ENCODE measurements at places on chromosomes 4 and X.
A peak's percentile ranks its signal among the peaks of the same experiment; 100 is the strongest.

DNA sequence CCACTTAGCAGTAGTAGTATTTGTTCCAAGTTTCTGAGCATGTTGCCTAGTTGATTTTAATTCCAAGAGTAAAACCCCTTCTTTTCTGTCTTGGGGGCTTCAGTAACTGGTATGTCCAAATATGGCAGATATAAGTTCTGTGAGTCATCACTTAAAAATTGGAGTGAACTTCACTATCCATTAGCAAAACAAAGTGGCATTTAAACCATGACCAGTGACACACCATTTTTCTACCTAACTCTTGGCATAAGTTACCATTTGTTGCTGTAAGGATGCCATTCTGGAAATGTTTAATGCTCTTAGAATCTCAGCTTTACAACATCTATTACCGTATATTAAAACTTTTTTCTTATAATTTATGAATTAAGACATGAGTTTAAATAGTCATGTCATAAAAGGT is 102.0 kb downstream of the CBR4 start:
- no peak for DNase-seq

DNA sequence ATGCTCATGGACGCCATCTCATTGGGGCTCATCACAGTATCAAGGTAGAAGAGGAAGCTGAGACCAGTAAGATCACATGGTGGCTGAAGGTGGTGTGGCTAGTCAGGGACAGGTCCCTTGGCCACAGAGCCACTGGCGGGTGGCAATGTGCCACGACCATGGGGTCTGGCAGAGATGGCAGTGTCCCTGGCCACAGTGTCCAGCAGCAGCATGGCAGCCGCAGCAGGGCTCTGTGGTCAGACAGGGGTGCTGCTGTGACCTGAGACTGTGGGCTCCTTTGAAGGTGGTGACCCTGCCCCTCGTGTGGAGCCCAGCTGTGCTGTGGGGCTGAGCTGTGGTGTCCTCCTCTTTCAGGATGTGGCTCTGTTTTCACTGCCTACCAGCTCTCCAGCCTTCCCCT is 2.2 kb upstream of the DOK7 start:
- no peak for DNase-seq

- no peak for DNase-seq
Observed at GRCh38 chrX:38379088-38379487, 26.7 kb downstream of the OTC start.

DNA sequence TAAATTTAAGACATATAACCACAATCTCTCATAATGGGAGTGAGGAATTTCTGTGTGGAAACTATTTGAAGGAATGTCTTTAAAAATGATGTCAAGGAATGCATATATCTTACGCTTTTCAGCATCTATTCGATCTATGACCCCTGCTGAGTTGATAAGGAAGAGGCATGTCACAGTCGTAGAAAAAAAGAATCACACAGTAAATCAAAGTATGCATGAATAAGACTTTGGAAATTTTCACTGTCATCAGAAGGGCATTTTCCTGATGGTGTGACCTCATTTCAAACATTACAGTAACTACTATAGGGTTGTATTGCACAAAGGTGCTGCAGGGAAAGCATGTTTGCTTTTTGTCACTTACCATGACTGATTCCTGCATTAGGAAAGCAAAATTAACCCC is 41.5 kb downstream of the REELD1 start:
- no peak for DNase-seq

- DNase-seq, result no peak
Observed at GRCh38 chrX:24799078-24799477, 105.4 kb downstream of the POLA1 start.

- no peak for DNase-seq
Observed at GRCh38 chr4:168995537-168996295, 14.3 kb downstream of the CBR4 start.

GRCh38 chr4:82241534-82241933 is 132.3 kb downstream of the HNRNPD start:
- no peak for DNase-seq

DNA sequence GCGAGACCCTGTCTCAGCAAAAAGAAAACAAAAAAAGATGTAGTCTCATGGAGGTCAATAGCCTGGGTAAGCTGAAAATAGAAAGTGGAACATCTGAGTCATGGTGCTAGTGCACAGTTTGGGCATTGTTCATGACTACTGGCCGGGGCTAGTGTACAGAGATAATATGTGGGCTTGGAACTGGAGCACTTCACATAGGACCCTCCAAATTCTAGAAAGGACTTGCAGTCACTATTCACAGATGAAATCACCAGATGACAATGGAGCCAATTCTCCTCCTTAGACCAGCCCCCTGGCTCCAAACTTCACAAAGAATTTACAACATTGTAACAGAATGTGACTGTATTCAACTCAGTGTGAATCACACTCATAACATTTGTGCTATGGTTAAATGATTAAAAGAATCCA is 367.8 kb upstream of the SLC7A11 start:
- no peak for DNase-seq

DNA sequence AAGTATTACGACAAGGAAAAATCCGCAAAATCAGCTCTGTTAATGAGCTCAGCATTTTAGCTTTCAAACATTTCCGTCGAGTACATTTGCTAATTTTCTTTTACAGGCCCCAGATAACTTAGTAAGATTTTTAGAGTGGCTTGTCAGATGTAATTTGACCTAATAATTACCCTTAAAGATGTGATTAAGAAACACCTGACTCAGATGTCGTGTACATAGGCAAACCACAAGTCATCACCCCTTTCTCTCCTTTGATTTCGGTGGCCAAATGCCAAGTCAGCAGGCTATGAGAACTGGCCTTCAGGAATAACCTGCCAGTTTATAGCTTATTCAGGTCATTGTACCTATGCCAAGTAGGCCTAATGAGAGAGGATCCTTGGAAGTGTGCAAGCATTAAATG is 369.6 kb downstream of the PCDH7 start:
- no peak for DNase-seq

- DNase-seq, result no peak
Observed at GRCh38 chr4:56680266-56680665, 830 bp downstream of the HOPX start.

DNA sequence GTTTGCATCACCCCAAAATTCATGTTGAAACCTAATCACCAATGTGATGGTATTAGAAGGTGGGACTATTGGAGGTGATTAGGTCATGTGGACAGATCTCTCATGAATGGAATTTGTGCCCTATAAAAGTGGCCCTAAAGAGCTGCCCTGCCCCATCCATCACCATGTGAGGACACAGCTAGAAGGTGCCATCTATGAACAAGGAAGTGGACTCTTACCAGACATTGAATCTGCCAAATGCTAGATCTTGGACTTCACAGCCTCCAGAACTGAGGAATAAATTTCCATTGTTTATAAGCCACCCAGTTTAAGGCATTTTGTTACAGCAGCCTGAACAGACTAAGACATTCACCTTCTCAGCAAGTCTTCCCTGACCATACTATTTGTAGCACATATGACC is 7.5 kb downstream of the PLA2G12A start:
- DNase-seq, result no peak

DNA sequence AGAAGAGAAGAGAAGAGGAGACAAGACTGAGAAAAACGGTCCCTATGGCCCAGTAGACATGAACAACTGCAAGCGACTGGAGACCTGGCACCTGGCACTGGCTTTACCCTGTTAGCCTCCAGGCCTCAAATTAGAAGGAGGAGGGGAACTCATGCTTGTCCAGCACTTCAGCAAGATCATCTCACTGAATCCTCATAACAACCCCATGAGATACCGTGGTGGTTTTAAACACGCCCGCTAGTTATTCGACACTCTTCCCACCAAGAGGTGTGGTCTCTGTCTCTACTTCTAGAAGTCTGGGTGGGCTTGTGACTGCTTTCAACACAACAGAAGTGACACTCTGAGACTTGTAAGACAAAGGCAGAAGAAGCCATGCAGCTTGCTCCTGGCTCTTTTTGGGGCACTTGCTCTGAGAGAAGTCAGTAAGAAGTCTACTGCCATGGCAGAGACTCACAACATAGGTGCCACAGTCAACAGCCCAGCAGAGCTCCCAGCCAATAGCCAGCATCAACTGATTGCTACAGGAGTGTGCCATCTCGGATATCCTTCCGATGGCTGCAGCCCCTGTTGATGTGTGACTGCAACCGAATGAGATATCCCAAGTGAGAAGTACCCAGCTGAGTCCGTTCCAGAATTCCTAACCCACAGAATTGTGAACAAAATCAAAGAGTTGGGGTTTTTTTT is 34.0 kb upstream of the BCOR start:
- DNase-seq, result no peak

DNA sequence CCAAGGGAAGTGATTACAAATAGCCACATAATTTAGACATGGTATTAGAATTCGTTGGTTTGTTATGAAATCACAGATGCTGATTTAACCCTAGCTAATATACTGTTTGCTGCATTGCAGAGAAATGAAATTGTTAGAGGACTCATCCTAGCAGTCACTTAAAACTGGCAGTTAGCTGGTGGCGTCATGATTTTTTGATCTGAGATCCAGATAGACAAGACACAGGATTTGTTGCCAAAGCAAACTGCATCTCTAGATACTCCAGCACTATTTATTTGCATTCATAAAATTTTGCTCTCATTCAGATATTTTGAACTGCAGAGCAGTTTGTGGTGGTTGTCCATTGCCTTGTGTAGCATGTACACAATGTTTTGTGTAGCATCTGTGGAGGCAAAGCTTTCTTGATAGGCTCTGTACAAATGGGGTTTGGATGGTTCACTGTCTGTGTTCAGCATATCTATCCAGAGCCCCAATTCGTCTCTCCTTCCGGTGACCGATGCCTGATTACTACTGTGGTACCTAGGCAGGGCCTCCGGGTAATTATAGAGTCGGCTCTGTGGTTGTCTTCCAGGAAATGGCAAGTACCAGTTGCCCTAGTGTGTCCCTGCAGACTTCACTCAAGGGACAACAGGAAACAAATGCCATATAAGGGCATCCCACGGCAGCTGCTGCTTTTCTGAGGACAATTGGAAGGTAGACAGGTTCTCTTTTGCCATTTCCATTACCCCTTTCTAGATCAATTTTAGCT is 30.1 kb upstream of the SPARCL1 start:
- DNase-seq, result peak; percentile 44

DNA sequence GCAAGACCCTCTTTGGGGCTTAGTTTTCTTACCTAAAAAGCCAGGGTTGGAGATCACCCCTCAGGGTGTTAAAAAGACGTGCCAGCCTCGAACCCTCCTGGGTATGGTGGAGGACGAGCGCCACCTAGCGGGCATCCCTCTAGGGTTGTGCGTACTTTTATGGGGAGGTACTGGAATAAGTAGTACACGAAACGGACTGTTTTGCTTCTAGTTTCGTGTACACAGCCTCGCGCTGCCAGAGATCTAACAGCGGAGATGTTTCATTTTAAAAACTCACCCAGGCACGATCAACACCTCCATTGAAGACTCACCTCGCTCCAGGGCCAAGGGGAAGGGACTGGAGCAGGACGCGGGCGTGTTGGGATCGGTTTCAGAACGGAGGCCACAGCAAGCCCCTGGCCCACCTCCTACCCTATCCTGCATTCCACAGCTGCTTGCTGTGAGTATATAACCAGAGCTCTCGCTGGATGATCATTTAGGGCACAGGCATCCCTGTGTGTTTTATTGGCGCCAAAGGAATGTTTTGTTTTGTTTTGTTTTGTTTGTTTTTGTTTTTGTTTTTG is 4.8 kb upstream of the NKX3-2 start:
- peak; percentile 67 for DNase-seq

GRCh38 chr4:185576962-185577950 is 41.9 kb upstream of the PDLIM3 start:
- no peak for DNase-seq

DNA sequence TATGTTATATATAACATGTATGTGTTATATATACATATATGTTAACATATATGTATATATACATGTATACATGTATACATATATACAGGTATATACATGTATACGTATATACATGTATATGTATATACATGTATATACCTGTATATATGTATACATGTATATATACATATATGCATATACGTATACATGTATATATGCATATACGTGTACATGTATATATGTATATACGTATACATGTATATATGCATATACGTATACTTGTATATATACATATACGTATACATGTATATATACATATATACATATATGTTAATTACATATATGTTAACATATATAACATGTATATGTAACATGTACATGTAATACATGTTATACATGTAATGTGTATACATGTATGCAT is 1077.3 kb upstream of the ADGRL3 start:
- no peak for DNase-seq

DNA sequence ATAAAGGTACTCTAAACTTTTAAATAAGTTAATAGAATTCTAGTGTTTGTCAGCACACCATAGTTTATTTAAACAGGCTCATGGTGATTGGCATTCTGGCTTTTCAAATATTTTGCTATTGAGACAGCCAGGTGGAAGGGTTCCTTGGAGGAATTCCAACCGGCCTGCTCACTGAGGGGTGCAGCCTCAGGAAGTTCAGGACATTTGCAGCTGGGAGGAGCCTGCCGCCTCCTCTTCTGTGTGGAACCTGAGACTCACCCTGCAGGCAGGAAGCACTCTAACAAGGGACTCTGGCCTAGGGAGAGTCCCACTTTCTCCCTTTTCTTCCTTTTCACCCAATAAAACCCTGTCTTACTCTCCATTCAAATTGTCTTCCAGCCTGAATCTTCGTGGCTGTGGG is 1328.0 kb downstream of the FSTL5 start:
- no peak for DNase-seq

GRCh38 chr4:98275145-98275544 is 14.0 kb downstream of the RAP1GDS1 start:
- no peak for DNase-seq

- DNase-seq, result no peak
Observed at GRCh38 chrX:133413218-133413925, 1.9 kb downstream of the GPC4 start.

GRCh38 chrX:109390556-109390955 is 91.3 kb downstream of the GUCY2F start:
- DNase-seq, result no peak

DNA sequence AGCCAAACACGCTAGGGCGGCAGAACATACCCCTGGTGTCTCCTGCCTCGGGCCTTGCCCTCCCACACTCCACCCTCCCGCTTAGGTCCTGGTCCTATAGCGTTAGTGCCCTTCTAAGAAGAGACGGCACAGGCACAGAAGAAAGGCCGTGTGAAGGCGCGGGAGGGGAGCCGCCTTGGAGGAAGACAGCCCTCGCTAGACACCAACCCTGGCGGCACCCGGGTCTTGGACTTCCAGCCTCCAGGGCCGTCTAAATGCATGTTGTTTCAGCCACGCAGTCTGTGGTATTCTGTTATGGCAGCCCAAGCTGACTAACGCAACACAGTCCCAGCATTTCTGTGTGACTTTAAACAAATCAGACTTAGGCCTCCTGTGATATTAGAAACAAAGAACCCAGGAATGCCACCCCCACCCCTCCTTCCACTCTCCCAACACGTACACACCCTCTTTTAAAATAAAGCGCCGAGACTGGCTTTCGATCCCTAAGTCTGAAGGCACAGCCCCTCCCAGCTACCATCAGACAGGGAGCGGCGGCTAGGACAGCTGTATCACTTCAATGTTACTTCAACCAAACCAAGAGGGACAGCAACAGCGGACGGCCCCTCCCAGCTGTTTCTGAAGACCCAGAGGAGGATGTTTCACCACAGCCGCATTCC is 128.0 kb downstream of the AFAP1 start:
- no peak for DNase-seq

GRCh38 chr4:56372774-56373173 is 14.5 kb downstream of the AASDH start:
- no peak for DNase-seq

- DNase-seq, result no peak
Observed at GRCh38 chrX:118502161-118502789, 6.7 kb downstream of the DOCK11 start.

Measured in CD4-positive, alpha-beta T cell treated with Interleukin-6 at 100 ng/mL for 8 hours (primary cell).